Testis (tissue), 5 donors: ENCODE measurements at places on chromosomes 3 and 15. TPM values are rescaled to one million over a fixed set of nuclear protein-coding genes. Genes with fewer than 3 reads are reported as not detected.

The EXOG gene
- total RNA-seq: 15.7 TPM

The IL1RAP gene
- total RNA-seq: 3.2 TPM

The ATP13A4 gene
- 1.9 TPM for total RNA-seq

The CLRN1 gene
- 0.79 TPM for total RNA-seq

The LOXL1 gene
- 14.9 TPM for total RNA-seq

The THPO gene
- total RNA-seq: 0.93 TPM

The DNASE1L3 gene
- 3.8 TPM for total RNA-seq

The DAZL gene
- total RNA-seq: 49.8 TPM

The OR5K2 gene
- total RNA-seq: not detected

The SNURF gene
- 15.7 TPM for total RNA-seq

The KCNMB3 gene
- total RNA-seq: 6.8 TPM

GRCh38 chr3:127112796-127113570, 79.9 kb upstream of the PRR23E start:
- no peak for DNase-seq

DNA sequence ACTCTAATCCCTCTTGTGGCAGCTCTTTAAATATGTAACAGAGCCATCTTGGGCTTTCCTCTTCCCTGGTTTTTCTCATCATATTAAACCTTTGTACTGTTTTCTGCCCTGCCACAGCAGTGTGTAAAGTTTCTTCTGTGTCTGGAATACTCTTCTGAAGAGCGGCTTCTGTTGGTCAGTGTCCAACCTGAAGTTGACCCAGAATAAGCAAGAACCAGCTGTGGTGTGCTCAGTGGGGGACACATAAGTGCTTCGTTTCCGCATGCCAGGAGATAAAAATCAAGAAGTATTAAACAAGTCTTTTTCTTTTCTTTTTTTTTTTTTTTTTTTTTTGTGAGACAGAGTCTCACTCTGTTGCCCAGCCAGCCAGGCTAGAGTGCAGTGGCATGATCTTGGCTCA, 173.2 kb upstream of the CHRM5 start:
- DNase-seq: no peak

GRCh38 chr3:25820816-25821486, 31.1 kb downstream of the OXSM start:
- no peak for DNase-seq

DNA sequence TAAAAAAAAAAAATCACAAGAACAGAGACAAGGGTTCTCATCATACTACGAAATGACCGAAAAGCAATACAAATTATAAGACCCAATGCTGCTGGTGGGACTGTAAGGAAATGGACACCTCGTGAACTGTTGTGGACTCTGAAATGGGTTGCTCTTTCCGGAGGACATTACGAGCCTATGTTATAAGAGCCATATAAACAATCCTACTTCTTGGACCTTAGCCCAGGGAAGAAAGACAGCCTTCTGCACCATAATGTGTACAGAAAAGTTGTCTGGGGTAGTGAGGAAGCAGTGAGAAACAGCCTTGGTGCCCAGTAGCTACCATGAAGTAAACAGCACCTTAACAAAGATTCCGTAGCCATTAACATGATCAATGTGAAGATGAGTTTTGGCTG, 2.7 kb downstream of the SLC22A14 start:
- no peak for DNase-seq

DNA sequence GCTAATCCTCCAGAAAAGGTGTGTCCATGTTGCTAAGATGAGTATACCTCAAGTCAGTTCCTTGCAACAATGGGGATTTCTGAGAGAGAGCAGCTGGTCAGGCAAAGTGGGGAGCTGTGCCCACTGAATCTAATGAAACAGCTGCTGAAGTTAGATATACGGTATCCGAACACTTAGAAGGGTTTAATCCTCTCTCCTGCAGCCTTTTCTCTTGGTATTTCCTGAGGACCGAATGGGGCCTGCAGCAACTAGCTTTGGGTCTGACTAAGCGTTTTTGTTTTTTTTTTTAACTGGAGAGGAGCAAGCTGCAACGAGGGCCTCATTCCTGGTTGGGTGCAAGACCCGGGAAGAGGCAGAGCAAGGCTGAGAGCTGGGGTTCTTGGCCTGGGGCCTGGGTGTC, 37.6 kb upstream of the BNC1 start:
- no peak for DNase-seq

- DNase-seq: no peak
These were observed 828.3 kb downstream of the PDCD6IP start for GRCh38 chr3:34626699-34627098.

DNA sequence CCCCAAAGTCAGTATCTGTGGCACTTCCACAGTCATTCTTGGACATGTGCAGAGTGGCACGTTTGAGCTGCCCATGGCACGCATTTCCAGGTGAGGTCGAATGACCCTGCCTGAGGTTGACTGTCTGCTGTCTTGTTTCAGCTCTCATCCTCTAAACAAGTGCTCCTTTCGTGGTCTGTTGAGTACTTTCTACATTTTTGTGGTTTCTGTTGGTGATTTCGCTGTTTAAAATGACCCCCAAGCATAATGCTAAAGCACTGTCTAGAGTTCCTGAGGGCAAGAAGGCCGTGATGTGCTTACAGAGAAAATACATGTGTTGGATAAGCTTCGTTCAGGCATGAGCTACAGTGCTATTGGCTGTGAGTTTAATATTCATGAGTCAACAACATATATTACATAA, 40.0 kb upstream of the SAMMSON start:
- no peak for DNase-seq

- no peak for DNase-seq
These were observed 40.8 kb upstream of the PROK2 start for GRCh38 chr3:71825551-71826283.

DNA sequence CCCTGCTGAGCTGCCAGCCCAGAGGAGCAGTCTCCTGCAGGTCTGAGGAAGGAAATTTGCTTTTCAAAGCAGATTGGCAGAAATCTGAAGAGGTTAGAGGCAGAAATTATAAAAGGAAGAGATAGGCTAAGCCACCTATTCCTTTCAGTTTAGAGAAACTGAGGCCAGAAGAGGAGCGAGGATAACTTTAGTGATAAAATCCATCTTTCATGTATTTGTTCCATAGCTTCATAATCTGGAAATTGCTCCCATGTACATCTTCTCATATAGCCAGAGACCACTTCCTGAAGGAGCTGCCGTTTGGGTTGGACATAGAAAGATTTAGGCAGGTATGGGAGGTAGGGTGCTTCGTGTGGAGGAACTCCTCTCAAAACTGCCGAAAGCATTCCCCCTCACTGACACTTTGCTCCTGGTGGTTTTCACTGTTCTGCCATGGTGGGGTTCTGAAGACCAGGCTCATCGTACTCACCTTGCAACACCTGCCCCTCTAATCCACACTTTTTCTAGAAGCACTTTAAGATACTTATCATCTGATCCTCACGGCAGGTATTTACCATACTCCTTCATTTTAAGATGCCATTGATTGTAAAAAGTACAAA, 670 bp upstream of the ACAP2 start:
- DNase-seq: no peak
